Fibroblast of skin of right biceps (primary cell): ENCODE measurements at places on chromosomes 6 and 20.
A peak's percentile ranks its signal among the peaks of the same experiment; 100 is the strongest.

GRCh38 chr20:16745204-16745603 is 3.0 kb upstream of the OTOR start:
- DNase-seq = no peak

DNA sequence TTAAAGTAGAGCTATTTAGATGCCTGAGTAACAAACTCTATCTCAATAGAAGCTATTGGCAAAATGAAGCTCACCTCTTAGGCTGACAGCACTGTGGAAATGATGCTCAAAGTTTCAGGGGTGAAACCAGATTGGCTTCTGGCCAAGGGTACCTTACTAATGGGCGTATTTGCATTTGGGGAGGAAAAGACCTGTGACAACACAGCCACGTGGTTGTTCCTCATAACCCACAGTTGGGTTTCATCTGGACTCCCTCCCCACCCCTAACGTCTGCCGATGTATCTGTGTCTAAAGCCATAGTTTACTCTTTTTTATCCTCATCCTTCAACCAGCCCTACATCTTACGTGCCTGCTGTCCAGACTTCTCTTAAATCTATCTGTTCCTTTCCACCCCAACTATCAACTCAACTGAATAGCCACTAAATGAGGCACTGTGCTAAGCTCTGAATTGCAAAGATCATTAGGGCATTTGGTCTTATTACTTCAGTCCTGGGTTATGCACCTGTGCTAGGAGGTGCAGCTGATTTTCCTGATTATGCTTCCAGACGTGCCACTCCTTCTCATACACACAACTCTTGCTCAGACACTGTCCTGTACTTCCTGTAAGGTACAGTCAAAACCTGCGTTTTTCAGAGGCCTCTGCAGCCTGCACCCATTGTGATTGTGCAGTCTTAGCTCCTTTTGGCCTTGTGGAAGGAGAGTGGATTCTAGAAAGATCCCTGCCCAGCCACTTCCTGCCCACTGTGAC is 80.6 kb upstream of the ARMC2 start:
- DNase-seq = no peak

DNA sequence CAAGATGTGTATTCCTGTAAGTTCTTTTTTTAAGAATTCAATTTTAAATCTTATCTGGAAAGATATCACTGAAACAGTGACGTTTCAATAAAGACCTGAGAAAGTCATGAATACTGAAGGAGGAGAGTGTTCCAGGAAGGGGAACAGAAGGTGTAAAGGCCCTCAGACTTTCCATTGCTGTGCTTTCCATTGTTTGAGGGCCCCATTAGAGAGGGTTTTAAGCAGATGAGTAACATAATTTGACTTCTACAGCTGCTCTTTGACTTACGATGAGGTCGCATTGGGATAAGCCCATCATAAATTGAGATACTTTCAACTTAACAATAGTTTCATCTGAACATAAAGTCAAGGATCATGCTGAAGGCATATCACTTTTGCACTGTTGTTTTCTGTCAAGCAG is 24.7 kb downstream of the ACOT13 start:
- DNase-seq = no peak

DNA sequence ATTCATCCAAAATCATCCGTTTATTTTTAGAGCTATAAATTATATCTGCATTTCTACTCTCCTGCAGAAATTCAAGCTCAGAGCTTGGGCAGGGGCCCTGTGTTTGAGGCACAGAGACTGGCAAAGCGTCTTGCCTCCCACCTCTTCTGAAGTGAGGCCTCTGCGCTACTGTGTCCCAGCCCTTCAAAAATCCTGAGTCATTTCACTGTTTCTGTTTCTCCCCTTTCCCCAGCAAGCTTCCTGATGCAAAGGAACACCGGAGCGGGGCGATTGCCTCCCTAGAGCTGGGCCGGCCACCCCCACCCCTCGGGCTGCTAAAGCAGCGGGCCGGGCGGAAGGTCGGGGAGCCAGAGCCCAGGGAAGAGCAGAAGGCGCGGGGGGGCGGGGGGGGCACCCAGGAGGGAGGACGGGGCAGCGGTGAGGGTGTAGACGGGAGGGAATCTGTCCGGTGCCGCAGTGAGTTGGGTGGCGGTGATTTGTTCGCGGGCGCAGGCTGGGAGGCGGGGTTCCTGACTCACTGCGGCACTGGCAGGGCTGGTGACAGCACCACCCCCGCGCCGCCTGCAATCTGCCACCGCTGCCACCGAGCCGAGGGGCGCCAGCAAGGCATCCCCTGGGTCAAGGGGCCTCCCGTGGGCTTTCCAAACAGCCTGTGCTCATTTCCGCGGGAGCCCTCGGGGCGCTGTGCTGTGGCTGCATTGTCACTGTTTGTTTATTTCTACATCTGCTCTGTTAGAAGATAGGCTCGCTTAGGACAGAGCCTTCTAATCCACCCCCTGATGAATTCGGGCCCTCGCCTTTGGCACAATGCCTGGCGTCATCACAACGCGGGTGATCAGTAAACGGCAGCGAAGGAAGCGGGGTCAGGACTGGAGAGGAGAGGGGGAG is 46.5 kb upstream of the SNAP25 start:
- DNase-seq = peak; percentile 49

DNA sequence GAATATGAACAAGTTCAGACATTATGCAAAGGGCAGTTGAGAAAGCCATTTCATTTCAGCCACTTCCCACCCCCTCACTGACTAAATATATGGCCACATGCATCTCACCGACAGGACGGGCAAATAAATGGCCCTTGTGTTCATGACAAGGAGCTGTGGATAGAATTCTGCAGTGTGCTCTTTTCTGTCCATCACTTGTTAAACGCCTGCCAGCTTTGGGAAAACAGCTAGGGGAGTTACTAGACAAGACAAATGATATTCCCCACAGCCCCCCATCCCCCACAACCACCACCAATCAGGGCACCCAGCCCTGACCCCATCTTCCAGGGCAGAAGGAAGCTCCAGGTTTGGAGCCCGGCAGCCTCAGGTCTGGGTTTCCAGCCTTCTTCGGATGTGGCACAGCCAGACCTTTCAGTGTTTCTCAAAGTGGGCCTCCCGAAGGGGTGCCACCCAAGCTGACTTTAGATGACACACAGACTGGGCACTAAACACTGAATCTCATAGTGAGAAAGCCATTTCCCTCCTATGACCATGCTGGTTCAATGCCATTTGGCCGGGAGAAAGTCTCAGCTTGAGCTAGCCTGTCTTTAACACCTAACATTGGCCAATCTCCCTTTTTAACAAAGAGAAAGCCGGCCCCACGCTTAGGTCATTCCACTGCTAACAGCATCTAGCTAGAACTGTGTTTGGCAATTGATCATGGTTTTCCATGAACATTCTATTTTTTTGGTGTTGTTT is 4.0 kb upstream of the RIPOR3 start:
- no peak for DNase-seq

- DNase-seq = no peak
These were observed 39.8 kb upstream of the GCLC start for GRCh38 chr6:53584726-53585125.

DNA sequence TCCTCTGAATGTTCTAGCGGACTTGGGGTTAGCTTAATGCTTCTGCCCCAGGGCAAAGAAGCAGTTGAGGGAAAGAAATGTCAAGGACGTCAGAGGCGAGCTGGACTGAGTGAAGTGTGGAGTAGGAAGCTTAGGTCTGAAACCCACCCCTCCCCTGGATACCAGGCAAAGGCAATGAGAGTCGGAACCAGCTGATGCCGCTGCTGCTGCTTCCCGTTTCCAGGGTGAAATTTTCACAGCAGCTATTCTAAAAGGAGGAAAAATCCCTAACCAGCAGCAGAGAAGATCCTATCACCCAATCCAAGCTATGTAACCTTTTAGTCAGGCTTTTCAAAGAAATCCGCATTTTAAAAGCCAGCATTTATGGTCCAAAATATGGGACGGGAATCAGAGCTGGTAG is 564.3 kb downstream of the LMBRD1 start:
- DNase-seq = no peak

- DNase-seq = no peak
These were observed 57.2 kb downstream of the CTCFL start for GRCh38 chr20:57467742-57468141.

DNA sequence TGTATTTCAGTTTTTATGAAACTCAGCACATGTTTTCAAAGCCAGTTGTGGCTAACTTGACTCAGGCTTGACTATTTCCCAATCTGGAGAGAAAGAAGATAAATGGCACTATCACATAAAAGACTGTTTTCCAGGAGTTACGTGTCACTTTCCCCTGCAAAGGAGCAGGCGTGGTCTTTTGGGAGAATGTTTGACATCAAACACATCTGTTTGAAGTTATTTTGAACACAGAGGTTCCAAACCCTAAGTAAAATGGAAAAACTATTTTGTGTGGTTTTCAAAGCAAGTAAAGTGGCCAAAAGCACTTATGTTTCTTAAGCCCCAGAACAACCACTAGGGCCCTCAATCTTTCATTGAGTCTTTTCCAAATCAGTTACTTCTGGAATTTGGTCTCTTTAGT is 89.7 kb downstream of the FOXF2 start:
- peak; percentile 87 for DNase-seq

DNA sequence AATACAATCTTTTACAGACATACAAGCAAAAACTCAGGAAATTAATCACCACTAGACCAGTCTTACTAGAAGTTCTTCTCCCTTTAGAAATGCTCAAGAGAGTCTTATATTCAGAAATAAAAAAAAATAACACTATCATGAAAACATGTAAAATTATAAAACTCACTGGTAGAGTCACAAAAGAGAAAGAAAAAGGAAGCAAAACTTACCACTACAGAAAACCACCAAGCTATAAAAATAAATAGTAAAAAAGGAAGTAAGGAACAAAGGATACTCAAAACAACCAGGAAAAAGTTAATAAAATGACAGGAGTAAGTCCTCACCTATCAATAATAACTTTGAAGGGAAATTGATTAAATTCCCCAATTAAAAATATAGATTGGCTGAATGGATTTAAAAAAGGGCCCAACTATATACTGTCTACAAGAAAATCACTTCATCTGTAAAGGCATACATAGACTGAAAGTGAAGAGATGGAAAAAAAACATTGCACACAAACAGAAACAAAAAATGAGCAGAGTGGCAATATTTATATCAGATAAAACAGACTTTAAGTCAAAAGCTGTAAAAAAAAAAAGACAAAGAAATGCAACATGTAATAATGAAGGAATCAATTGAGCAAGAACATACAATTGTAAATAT is 489.5 kb downstream of the KIF16B start:
- DNase-seq = no peak

DNA sequence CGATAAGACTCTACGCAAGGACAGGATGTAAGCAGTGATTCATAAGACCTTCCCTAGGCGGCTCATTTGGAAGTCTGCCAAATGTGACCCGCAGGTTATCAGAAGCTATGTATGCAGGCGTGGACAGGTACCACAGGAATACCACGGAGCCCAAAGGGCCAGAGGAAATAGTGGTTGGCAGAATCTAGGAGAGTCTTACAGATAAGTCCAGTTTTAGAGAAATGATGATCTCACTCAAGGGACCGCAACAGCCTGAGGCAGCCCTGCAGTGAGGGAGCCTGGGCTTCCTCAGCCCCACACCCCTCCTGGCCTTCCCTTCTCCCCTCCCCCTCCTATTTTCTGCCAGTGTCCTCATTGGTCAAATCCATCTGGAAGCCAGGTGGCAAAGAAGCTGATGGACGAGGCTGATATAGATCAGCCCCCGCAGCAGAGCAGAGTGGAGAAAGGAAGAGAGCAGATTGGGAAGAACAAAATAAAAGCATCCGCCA is 110.6 kb downstream of the FNDC1 start:
- DNase-seq = peak; percentile 63

DNA sequence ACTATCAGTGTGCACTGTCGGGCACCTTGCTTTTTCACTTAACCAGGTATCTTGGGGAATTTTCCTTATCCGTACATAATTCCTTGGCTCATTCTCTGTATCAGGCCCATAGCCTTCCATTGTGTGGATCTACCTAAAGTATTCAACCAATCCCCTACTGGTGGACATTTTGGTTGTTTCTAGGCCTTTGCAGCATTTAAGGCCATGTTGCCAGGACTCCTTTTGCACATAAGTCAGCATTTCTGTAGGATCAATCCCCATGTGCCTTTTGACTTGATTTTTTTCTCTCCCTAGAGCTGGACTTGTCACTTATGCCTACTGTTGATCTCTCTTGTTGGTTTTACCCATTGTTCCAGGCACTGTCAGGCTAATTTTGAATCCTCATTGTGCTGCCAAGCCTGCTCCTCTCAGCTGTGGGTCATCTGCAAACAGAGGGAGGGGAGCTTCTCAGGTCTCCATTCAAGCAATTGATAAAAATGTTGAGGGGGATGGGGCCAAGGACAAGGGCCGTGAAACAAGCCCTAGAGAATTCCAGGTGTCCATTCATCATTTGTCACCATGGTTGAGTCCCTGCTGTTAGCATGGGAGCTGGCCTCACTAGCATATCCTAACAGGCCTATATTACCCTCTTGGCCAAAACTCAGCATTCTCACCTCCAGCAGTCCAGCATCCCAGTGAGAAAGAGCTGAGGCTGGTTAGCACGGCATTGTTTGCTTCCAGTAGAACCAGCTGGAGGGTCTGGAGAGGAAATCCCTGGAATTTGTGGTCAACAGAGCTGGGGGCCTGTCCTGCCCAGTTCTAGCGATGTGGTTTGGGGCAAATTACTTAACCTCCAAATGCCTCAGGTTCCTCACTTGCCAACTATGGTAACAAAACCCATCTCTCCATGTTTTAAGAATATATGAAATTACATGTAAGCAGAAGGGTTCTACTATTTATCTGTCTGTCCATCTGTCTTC is 178.4 kb downstream of the MRPL14 start:
- DNase-seq = peak; percentile 75

DNA sequence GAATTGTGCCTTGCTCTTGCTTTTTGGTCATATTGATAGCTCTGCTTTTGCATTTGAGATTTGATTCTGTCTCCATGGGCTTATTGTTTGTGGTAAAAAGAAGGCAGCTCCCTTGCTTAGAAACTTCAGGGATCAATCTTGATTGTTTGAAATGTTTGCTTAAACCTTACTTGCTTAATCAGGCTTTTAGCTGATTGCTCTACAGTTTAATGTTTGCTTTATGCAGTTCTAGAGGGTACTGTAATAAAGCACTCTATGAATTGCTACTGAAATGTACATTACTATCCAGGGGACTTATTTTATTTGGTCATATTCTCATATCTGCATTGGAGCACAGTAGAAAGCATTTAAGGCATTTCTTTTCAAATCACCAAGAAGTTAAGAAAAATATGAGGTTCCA is 545.4 kb upstream of the HS3ST5 start:
- no peak for DNase-seq

GRCh38 chr6:150537491-150537890 is 62.2 kb upstream of the PLEKHG1 start:
- DNase-seq = no peak

DNA sequence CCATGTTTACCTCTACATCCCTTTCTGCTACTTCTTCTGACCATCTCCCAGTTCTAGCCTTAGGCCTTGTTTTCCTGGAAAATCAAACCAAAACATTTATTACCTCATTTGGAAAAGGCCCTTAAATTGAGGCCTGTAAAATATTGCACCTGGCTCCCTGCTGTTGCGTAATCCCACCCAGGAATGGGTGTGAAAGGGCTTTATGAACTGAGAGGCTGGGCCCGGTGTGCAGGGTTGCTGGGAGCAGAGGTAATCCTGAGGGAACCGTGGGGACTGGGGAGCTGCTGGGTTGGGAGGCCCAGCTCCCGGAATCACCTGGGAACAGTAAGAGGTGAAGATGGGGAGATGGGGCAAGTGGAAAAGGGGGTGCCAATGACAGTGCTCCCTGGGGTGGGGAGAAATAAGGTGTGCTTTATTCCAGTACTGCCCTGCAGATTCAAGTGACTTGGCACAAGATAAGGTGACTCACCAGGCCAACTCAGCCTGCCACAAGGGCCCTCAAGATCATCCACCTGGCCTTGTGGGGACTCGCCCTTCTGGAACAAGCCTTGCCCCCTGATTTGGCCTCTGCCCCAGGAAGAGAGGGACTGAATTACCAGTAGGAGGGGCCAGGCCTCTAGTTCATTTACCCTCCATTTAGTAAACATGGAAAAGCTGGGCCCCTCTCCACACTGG is 44.2 kb downstream of the KCNK5 start:
- DNase-seq = no peak

GRCh38 chr6:50288241-50288640 is 238.5 kb upstream of the DEFB112 start:
- DNase-seq = no peak
